CD4-positive, alpha-beta T cell treated with Interferon gamma for 1 hour (primary cell): ENCODE measurements at places on chromosomes 12 and 14.
A peak's percentile ranks its signal among the peaks of the same experiment; 100 is the strongest.

DNA sequence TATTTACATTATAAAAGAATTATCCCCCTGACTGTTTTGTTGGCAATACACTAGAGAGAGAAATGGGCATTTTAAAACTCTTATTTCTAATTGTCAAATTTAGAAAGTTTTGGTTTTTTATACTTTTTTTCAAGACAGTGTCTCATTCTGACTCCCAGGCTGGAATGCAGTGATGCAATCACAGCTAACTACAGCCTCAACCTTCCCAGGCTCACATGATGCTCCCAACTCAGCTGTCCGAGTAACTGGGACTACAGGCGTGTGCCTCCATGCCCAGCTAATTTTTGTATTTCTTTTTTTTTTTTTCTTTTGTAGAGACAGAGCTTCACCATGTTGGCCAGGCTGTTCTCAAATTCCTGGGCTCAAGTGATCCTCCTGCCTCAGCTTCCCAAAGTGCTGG lies 8.3 kb upstream of the OR11H6 start:
- no peak for DNase-seq

DNA sequence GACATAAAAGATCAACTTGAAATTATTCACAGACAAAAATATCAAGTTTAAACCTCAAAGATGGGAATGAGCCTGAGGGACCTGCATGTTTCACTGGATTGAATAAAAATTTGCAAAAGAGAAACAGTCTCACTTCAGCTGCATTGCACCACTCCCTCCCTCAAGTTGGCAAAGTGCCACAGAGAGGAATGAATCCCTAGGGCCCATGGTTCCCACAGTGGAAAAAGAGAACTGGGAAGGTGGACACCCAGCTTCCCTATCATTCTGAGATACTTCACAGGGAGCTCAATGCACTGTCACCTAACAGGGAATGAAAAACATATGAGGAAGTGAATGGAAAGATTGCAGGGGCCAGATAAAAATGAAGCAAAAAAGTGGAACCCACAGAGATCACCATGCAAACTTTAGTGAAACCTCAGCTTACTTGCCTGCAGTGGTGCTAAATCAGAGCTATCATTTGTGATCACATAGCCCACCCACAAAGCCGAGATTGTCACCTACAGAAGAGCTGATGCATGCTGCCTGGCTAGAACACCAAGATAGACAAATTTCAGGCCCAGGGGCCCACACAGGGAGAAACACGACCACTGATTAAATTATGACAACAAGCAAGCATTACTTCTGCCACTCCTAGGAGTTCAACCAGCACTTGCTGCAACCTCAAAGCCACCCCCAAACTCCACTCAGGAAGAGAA lies 911.3 kb downstream of the LRFN5 start:
- no peak for DNase-seq

DNA sequence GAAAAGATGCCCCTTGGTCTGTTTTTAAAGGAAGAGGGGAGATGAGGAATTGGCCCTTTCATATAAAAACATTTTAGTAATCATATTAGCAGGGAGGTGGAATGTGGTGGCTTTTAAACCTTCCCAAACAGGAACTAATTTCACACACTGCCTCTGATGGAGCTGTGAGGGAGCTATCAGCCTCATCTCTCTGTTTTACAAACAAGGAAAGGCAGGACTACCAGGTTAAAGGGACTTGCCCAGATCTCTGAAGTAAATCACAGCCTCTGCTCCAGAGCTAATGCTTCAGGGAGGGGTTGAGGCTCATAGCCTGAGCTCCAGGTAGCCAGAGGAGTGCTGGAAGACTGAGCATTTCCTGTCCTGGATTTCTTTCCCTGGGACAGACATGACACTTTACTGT lies 1.1 kb upstream of the BMP4 start:
- DNase-seq, result no peak

- no peak for DNase-seq
Observed at GRCh38 chr12:124861492-124861891, 2.2 kb downstream of the SCARB1 start.

DNA sequence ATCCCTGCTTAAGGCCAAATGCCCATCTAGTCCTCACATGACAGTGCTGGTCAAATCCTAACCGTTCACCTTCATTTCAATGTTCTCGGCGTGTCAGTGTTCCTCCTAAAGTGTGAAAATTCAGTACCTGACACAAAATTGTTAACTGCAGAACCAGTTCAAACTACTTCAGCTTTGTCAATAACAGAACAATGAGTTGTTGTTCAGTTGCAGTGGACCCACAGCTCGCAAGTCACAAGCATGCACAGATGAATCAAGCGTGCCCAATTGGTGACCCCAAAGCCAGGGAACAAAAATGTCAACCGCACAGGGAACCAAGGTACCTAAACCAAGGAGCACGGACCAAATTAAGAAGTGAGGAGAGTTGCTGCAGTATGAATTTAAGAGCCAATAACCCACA lies 23.2 kb downstream of the NRDE2 start:
- DNase-seq, result no peak

GRCh38 chr12:65603438-65604351 lies 220.6 kb upstream of the HMGA2 start:
- no peak for DNase-seq

GRCh38 chr14:102928412-102929240 lies 6.2 kb downstream of the AMN start:
- DNase-seq, result peak; percentile 84

DNA sequence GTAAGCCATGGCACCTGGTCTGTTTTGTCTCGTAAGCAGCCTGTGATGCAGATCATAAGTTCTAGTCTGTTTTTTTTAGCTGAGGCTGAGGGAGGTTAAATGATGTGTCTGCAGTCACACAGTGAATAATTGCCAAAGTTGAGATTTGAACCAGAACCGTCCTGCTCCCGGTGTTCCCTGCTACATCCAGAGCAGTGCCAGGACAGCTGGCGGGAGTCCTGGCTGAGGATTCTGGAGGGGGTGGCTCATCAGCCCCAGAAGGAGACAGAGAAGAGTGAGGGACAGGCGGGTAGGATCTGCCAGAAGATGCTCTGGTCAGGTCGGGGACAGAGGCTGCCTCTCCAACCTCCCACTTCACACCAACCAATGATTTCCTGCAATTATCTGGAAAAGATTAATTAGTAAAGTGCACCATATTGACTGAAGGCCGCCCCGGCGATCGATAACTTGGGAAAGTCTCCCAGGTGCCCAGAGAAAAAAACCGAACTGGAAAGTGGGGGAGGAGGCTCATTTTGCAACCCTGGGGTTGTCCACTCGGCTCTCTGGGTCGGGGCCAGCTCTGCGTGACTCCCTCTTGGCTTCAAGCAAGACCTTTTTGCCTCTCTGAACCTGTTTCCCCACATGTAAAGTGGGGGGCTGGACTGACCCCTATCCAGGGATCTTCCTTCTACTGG lies 42.1 kb downstream of the MVK start:
- DNase-seq, result no peak

DNA sequence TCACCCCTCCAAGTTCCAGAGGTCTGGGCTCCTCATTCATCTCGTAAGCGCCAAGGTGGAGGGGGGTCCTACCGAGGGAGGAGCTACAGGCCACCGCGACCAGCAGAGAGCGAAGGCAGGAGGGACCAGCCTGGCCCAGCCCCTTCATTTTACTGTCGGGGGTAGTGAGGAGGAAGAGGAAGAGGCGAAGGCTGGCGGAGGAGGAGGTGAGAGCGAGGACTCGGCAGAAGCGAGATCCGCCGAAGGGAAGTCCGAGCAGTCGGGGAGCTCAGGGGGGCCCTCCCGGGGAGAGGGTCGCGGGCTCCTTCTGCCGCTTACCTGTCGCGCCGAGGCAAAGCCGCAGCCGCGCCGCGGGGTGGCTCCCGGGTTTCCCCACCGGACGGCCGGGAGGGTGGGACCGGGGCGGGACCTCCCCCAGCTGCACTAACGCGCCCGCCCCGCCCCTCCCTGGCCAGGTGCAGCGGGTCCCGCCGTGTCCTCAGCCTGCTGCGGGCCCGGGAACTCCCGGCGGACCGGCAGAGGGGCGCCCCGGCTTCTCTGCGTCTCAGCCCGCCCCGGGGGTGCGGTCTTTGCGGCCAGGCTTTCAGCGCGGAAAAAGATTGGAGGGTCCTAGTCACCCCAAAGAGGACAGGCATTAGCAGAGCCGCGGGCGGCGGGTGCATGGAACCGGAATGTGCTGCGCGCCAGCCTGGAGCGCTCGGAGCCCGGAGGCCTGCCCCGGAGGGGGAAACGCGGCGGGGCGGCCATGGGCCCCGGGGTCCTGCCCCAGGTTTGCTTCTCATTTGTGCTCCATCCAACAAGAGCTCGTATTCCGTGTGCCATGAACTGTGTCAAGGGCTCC lies at the start of gene GALNT6:
Gene GALNT6, minus strand, starts transcription at position 124 of the 841 bp plus-strand sequence. CDS start 11,625 bp downstream, outside the sequence.
- DNase-seq, result peak; percentile 76

- DNase-seq, result no peak
Observed at GRCh38 chr12:63400318-63400717, 249.3 kb upstream of the AVPR1A start.

GRCh38 chr12:10863512-10864218 lies 14.4 kb upstream of the PRR4 start:
- DNase-seq, result no peak

DNA sequence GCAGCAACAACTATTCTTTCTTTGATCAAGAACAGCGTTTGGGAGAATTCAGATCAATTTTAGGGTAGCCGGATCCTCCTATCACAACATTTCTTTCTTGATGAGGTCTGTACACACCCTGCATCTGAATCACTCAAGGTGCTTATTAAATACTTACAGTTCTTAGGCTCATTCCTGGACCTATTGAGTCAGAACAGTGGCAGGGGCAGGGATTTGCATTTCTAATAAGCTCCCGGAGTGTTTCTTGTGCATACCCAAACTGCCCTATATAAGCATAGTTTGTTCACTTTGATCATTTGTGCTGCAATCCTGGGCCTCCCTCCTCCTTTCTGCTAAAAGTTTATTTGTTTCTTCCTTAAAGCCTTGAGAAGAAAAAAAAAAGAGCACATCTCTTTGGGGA lies 80.5 kb upstream of the RPH3A start:
- DNase-seq, result no peak

DNA sequence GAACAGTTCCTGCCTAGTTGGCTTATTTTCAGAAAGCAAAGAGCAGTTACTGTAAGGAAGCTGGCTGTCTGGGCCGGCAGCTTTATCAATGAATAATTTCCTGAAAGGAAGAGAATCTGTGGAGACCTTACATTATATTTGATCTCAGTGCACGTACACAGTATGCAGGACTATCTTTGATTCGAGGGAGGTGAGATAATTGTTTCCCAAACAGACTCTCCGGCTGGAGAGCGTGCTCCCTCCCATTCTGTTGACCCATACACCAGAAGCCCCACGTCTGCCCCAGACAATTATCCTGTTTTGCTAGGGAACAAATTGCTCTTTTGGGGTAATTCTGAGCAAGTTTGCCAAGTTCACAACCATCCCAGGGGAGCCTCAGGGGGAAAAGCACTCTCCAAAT lies 1115.0 kb downstream of the VRK1 start:
- DNase-seq, result no peak

GRCh38 chr12:110743571-110744093 lies 941 bp upstream of the PPP1CC start:
- no peak for DNase-seq

- DNase-seq, result no peak
Observed at GRCh38 chr12:108840605-108841332, 16.6 kb downstream of the SSH1 start.

GRCh38 chr14:38185671-38186070 lies 22.0 kb upstream of the SSTR1 start:
- DNase-seq, result no peak

GRCh38 chr12:26455936-26456574 lies 260.7 kb downstream of the SSPN start:
- DNase-seq, result no peak
